ENCODE measurements at places on chromosomes 5 and 9. TPM values are rescaled to one million over a fixed set of nuclear protein-coding genes. Genes with fewer than 3 reads are reported as not detected.

- no peak for DNase-seq
These were observed 77.1 kb downstream of the NTNG2 start for GRCh38 chr9:132238992-132239391.

- DNase-seq: no peak
These were observed 48.6 kb downstream of the NMUR2 start for GRCh38 chr5:152356506-152356905.

DNA sequence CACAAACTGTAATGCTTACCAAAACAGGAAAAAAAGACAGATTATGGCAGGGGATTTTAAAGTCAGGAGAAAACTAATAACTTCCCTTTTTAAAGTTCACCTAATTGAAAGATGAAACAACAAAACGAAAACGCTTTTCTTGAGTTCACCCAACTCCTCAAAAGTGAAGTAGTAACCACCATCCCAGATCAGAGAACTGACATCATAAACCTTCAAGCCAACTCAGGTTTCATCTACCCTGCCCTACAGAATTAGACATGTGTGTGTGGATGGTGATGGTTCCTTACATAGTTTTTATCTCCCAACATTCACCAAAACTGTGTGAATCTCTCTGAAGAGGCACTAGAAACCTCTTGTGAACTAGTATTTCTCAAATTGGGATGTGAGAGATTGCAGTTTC, 195.2 kb upstream of the PTGER4 start:
- no peak for DNase-seq

GRCh38 chr5:124512952-124513632, 233.3 kb downstream of the ZNF608 start:
- DNase-seq: no peak

GRCh38 chr9:135228983-135229625, 141.6 kb downstream of the OLFM1 start:
- no peak for DNase-seq

Gene CAPSL
- not detected for total RNA-seq

Gene ARL14EPL
- not detected for total RNA-seq
